Esophagus muscularis mucosa (tissue), 4 donors: ENCODE measurements at places on chromosomes 1 and 21. TPM values are rescaled to one million over a fixed set of nuclear protein-coding genes. Genes with fewer than 3 reads are reported as not detected.

Gene DESI2
- 32.0 TPM for total RNA-seq

Gene PRR9
- total RNA-seq: not detected

Gene ERRFI1
- total RNA-seq: 541 TPM

DNA sequence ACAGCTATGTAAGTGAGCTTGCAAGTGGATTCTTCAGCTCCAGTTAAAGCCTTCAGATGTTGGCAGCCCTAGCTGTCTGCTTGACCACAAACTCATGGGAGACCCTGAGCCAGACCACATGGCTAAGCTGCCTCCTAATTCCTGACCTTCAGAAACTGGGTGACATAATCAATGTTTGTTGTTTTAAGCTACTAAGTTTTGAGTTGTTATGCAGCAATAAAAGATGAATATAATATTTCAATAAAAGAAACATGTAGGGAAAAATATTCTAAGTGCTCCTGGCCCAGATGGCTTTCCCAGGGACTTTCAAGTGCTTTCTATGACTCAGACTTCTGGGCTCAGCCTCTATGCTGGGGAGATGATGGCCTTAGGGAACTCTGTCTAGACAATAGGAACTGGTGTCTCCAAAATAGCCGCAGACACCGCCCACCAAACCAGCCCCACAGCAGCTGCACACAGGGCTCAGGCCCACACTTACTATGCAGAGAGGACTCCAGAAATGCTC, 20.3 kb upstream of the AZIN2 start:
- DNase-seq: no peak
- no peaks in the 10 kb centered on the region for H3K27me3 ChIP-seq
- no peak overlapping the region for H3K27ac ChIP-seq
- no peaks in the 10 kb centered on the region for H3K36me3 ChIP-seq
- peaks cover 10% of the 10 kb centered on the region for H3K4me1 ChIP-seq
- H3K4me3 ChIP-seq: no peak overlapping the region

- H3K36me3 ChIP-seq: no peaks in the 10 kb centered on the region
- H3K4me3 ChIP-seq: no peak overlapping the region
- H3K27ac ChIP-seq: no peak overlapping the region
- peaks cover 15% of the 10 kb centered on the region for H3K4me1 ChIP-seq
- no peak for DNase-seq
Observed at GRCh38 chr1:207030522-207031009, 2.0 kb downstream of the C1orf116 start.
